Spleen (tissue), 13 donors: ENCODE measurements at places on chromosomes 2 and 18.

DNA sequence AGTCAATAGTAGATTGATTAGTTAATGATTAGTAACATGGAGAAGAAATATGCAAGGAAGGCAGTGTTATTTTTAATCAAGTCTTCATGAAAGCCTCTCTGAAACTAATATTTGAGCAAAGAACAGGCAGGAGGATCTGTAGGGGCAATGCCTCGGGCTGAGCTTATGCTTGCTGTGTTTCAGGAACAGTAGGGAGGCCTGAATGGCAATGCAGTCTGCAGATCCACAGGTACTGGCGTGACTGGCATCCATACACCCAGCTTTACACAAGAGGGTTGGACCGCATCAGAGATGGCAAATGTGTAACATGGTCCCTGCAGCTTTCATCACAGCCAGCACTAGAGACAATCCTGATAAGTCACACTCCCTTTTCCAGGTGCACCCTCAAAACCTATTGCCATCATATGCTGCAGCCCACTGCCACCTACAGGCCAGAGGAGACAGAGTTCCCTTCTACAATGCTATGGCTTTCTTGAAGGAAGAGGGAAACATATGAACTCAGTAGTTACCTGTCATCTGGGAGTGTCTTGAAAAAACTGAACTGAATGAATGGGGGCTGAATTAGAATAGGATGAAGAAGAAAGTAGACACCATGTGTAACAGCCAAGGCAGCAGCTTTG is 582.4 kb upstream of the RAB6C start:
- DNase-seq: peak; percentile 47

DNA sequence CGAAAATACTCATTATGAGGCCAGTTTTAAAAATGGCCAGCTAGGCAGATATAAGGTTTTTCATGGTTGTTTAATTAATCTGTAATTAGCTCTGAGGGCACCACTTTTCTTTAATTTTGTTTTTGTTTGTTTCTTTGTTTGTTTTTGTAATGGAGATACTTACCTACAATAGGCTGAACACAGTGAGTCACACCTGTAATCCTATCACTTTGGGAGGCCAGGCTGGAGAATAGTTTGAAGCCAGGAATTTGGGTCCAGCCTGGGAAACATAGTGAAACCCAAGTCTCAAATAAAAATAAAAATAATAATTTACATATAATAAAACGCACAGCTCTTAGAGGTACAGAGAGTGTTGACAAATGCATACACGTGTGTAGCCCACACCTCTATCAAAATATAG is 56.8 kb upstream of the MSH2 start:
- no peak for DNase-seq

DNA sequence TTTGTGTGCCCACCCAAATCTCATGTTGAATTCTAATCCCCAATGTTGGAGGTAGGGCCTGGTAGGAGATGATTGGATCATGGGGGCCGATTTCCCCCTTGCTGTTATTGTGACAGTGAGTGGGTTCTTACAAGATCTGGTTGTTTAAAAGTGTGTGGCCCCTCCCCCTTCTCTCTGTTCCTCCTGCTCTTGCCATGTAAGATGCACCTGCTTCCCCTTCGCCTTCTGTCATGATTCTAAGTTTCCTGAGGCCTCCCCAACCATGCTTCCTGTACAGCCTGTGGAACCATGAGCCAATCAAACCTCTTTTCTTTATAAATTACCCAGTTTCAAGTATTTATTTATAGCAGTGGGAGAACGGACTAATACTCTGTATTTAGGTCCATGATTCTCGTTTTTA is 588.1 kb downstream of the DCDC2C start:
- no peak for DNase-seq

GRCh38 chr2:20173064-20173463 is 51.9 kb downstream of the SDC1 start:
- DNase-seq: peak; percentile 24

- no peak for DNase-seq
These were observed 238.5 kb upstream of the FANCL start for GRCh38 chr2:58479535-58480140.

DNA sequence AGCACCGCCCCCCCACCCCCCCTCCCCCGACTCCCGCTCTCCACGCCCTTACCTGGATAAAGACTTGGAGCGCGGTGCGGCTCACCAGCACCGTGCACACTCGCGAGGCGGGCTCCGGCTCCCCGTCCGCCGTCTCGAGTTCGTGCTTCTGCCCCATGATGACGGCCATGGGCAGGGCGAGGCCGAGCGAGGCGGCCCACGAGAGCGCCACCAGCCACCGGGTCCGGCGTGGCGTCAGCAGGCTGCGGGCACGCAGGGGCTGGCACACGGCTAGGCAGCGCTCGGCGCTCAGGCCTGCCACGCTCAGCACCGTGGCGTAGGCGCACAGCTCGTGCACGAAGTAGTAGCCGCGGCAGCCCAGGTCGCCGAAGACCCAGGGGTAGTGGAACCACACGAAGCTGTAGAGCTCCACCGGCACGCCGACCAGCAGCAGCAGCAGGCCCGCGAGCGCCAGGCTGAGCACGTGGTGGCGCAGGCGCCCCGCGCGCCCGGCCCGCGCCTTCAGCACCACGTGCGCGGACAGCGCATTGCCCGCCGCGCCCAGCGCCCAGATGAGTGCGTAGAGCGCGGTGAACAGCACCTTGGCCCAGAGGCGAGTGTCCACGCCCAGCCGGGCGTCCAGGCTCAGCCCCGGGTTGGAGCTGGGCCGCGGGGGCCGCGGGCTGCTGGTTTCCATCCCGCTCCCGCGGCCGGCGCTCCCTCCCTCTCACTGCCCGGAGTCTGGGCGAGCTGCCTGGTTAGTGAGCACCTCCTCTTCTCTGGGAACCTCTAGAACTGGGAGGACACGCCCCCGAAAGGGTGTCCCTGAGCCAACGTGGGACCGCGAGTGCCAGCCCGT is at the start of gene NTSR2:
NTSR2 (minus strand) TSS at position 742 of the 838 bp plus-strand sequence; CDS start at position 676, 66 bp downstream.
- DNase-seq: peak; percentile 76

GRCh38 chr2:71428472-71429383 is 24.6 kb upstream of the DYSF start:
- DNase-seq: no peak

GRCh38 chr2:128306081-128306930 is 12.4 kb downstream of the HS6ST1 start:
- DNase-seq: no peak

DNA sequence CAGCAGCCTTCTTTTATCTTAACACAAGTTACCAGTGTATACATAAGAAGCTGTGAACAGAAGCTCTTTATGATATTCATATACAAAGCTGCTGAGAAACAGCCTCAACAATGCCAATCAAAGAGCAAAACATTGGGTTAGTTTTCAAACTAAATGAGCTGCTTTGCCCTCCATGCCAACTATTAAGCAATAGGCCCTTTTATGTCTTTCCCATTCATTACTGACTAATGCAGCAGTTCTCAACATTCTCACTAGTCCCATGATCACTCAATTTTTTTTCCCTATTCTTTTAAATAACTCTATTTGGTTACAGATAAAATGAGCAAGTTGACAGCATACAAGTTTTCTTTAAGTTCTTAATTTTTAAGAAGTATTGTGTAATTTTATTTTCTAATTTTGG is 57.9 kb upstream of the FRZB start:
- no peak for DNase-seq

DNA sequence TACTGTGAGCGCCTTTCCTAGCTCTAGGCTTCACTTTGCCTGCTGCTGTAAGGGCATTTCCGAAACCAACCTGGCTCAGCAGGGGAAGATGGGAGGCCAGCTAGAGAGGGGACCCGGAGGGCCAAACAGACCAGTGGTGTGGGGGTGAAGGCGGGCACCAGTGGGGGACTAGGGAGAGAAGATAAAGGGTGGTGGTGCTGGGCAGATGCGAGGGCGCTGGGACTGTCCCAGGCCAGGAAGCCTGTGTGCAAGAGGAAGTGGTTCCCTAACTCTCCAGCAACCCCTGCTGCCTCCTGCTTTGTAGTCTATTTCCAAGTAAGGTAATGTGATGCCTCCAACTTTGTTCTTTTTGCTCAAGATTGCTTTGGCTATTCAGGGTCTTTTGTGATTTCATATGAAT is 73.1 kb downstream of the DNAH7 start:
- no peak for DNase-seq
